AG04450 (cell line): ENCODE measurements at places on chromosomes 5 and 9. TPM values are rescaled to one million over a fixed set of nuclear protein-coding genes. Genes with fewer than 3 reads are reported as not detected.

DNA sequence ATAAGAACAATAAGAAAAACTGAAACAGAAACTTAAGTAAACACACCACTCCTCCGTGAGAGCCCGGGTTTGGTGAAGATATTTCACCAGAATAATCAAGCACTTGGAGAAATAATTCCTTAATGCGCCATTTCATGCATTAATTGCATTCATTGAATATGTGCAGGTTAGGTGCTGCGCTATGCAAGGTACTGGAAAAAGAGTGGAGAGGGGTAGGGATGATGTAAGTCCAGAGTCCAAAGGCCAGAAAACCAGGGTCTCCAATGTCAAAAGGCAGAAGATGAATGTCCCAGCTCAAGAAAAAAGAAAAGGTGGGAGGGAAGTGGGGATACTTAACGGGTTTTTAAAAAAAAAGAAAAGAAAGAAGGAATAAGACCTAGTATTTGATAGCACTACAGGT is 669 bp upstream of the ZFP37 start:
- DNase-seq: no peak

- no peak for DNase-seq
These were observed 19.3 kb downstream of the PUM3 start for GRCh38 chr9:2824564-2824963.

DNA sequence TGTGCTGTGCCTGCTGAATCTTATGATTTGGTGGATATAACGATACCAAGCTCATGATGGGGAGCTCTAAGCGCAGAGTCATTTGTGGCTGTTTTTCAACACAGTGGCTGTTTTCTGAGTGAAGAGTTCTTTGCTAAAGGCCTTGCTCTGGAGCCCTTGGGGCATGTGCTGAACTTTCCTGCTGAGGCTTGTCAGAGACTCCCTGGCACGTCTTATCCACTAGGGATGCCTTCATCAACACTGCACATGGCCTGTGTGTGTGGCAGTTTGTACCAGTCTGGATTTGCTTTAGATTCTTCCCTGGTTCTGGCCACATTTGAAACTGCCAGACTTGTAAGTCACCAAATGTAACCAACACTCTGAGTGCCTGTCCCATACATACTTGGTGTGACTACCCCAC is 188.2 kb downstream of the DMRT2 start:
- no peak for DNase-seq

DNA sequence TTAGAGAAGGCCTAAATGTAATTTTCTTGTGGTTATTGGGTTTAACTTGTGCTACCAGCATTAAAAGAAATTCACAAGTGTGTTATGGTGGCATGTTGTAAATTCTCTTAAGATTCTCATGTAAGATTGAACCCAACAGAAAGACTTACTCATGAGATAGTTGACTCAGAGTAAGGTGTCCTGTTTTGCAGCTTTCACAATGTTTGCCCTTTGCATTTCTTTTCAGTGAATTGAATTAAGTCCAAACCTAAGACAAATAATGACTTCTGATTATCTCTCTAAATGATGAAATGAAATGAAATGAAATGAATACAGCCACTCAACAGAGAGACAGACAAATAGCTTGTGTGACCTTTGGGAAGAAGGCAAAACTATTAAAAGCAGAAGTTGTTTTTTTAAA is 1696.9 kb upstream of the WWC1 start:
- DNase-seq: no peak

FSD1L gene
- polyA plus RNA-seq: 5.6 and 7.4 TPM in 2 replicates

PCDHA1 gene
- 0.06 and 0.09 TPM in 2 replicates for polyA plus RNA-seq

OR1Q1 gene
- 0.14 and 0.31 TPM in 2 replicates for polyA plus RNA-seq
